Testis (tissue), 5 donors: ENCODE measurements at places on chromosomes 16 and 17. TPM values are rescaled to one million over a fixed set of nuclear protein-coding genes. Genes with fewer than 3 reads are reported as not detected.

GRCh38 chr16:25110387-25110947, 1.1 kb upstream of the LCMT1 start:
- no peaks in the 10 kb centered on the region for H3K36me3 ChIP-seq
- peaks cover 19% of the 10 kb centered on the region for H3K4me1 ChIP-seq
- no peak for DNase-seq
- H3K27me3 ChIP-seq = no peaks in the 10 kb centered on the region

GRCh38 chr17:76995387-76996105, 127.3 kb downstream of the MGAT5B start:
- H3K4me3 ChIP-seq = no peak overlapping the region
- no peak for DNase-seq
- H3K4me1 ChIP-seq = no peaks in the 10 kb centered on the region
- no peaks in the 10 kb centered on the region for H3K36me3 ChIP-seq
- no peak overlapping the region for H3K27ac ChIP-seq

Gene HOXB4
- total RNA-seq = 1.6 TPM

Gene ADGRG3
- 0.63 TPM for total RNA-seq

GRCh38 chr17:3643889-3644349, 7.4 kb downstream of the CTNS start:
- DNase-seq = peak; percentile 76
- no peaks in the 10 kb centered on the region for H3K27me3 ChIP-seq
- H3K4me1 ChIP-seq = peaks cover 14% of the 10 kb centered on the region
- no peaks in the 10 kb centered on the region for H3K36me3 ChIP-seq
- H3K27ac ChIP-seq = no peak overlapping the region
- no peak overlapping the region for H3K4me3 ChIP-seq

DNA sequence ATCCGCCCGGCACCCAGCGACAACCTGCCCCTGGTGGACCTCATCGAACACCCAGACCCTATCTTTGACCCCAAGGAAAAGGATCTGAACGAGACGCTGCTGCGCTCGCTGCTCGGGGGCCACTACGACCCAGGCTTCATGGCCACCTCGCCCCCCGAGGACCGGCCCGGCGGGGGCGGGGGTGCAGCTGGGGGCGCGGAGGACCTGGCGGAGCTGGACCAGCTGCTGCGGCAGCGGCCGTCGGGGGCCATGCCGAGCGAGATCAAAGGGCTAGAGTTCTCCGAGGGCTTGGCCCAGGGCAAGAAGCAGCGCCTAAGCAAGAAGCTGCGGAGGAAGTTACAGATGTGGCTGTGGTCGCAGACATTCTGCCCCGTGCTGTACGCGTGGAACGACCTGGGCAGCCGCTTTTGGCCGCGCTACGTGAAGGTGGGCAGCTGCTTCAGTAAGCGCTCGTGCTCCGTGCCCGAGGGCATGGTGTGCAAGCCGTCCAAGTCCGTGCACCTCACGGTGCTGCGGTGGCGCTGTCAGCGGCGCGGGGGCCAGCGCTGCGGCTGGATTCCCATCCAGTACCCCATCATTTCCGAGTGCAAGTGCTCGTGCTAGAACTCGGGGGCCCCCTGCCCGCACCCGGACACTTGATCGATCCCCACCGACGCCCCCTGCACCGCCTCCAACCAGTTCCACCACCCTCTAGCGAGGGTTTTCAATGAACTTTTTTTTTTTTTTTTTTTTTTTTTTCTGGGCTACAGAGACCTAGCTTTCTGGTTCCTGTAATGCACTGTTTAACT, 1.0 kb downstream of the NOG start:
- H3K4me3 ChIP-seq = peak overlapping the region; percentile 53
- no peaks in the 10 kb centered on the region for H3K36me3 ChIP-seq
- DNase-seq = no peak

GRCh38 chr17:14135906-14136590, 66.7 kb downstream of the COX10 start:
- no peaks in the 10 kb centered on the region for H3K36me3 ChIP-seq
- no peak overlapping the region for H3K4me3 ChIP-seq
- DNase-seq = no peak
- H3K4me1 ChIP-seq = no peaks in the 10 kb centered on the region
- no peaks in the 10 kb centered on the region for H3K27me3 ChIP-seq
- no peak overlapping the region for H3K27ac ChIP-seq

Gene FNDC8
- 39.0 TPM for total RNA-seq

DNA sequence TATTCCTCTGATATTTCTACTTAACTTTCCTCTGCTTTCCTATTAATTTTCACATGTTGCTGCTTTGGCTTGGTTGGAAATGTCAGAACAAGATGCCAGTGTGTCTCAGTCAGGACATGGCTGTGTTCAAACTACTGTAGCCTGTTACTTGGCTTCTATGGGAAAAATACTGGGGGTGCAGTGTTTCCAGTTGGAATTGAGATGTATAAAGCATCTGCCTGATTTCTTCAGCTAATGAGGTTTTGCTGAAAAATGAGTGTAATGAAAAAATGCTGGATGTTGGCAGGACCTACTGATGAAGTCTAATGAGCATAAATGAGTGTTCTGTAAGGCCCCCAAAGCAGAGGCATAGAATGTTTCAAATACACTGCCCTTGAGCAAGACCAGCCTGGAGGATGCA, 166.6 kb downstream of the PHKB start:
- no peak for DNase-seq
- H3K4me1 ChIP-seq = no peaks in the 10 kb centered on the region
- no peak overlapping the region for H3K27ac ChIP-seq
- H3K36me3 ChIP-seq = no peaks in the 10 kb centered on the region

Gene ARL17B
- 8.8 TPM for total RNA-seq

DNA sequence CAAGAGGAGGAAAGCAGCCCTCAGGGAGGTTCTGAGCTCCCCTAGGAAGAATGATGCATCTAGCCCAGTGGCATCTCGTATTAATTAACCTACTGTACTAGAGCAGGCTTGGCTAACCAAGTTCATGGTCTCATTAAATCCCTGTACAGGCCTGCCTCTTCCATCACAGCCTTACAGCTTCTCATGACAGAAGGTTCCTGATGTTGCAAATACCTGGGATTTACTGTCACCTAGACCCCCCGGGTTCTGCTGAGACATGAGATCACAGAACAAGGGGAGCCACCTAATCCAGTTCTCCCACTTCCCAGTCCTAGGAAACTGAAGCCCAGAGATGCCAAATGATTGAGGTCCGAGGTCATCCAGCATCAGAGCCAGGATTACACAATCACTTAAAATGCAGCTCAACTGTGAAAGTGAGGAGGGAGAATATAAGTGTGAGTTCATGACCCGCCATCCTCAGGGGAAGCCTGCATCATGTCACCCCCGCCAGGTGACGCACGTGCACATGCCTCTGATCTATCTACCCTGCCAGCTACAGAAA, 23.9 kb downstream of the ACLY start:
- peaks cover 4% of the 10 kb centered on the region for H3K36me3 ChIP-seq
- peak overlapping the region; percentile 44 for H3K27ac ChIP-seq
- no peak for DNase-seq

Gene PERCC1
- total RNA-seq = 0.71 TPM

DNA sequence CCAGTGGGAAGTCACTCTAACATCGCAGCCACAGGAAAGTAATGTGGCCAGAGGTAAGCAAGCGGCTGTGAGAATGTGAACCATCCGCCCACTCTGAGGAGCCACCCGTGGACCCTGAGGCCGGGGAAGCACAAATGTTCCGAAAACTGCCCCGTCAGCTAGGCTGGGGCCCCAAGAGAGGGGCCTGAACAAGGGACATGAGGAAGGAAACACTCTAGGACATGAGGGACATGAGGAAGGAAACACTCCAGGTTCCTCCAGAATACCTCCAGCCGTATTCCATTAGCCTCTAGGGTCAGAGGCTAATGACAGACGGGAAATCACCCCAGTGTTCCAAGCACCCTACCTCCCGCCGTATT, 317 bp downstream of the TEFM start:
- H3K27me3 ChIP-seq = no peaks in the 10 kb centered on the region
- DNase-seq = no peak
- H3K4me1 ChIP-seq = peaks cover 5% of the 10 kb centered on the region
- peak overlapping the region; percentile 79 for H3K4me3 ChIP-seq
- H3K36me3 ChIP-seq = no peaks in the 10 kb centered on the region

Gene TMEM100
- 3.1 TPM for total RNA-seq

Gene GAST
- total RNA-seq = not detected
